Activated naive CD4-positive, alpha-beta T cell (primary cell): ENCODE measurements at places on chromosomes 5 and 9.

GRCh38 chr9:133873009-133873408, 119.1 kb downstream of the VAV2 start:
- DNase-seq: no peak

DNA sequence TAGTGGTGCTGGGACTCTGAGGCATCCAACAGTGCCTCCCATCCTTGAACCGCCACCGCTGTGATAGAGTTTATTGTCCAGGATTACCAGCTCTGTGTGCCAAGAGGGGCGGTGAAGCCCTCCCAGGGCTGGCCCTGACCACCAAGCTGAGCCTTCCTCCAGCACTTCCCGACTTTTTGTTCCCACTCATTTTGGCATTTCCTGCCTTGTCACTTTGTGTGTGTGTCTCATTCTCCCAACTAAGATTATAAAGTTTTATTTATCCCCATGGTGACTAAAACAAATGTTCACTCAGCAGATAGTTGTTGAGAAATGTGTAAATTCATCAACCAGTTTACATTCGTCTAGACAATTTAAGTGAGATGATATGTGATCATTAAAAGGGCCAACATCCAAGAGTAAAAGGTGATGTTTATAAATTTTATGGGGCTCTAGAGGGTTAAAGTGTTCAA, 2.5 kb downstream of the F2R start:
- DNase-seq: no peak

GRCh38 chr9:123337971-123338370, 18.0 kb upstream of the CRB2 start:
- no peak for DNase-seq

GRCh38 chr5:132227235-132227484, 493 bp downstream of the P4HA2 start:
- no peak for DNase-seq

DNA sequence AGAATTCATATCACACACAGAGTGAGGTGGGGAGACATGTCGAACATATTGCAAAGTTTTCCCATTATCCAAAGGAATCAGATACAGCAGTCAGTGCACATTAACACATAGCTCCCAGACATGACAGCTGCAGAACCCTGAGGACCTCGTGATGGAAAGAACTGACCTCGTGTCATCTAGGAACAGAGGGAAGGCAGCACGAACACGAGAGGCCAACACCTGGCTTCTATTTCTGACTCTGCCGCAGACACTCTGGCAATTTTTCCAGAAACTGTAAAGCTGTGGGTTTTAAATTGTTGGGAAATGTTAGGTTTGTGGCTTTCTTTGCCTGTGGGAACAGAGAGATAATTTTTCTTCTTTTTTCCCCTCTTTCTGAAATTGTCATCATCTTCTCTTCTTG, 315.0 kb upstream of the PIK3R1 start:
- no peak for DNase-seq

DNA sequence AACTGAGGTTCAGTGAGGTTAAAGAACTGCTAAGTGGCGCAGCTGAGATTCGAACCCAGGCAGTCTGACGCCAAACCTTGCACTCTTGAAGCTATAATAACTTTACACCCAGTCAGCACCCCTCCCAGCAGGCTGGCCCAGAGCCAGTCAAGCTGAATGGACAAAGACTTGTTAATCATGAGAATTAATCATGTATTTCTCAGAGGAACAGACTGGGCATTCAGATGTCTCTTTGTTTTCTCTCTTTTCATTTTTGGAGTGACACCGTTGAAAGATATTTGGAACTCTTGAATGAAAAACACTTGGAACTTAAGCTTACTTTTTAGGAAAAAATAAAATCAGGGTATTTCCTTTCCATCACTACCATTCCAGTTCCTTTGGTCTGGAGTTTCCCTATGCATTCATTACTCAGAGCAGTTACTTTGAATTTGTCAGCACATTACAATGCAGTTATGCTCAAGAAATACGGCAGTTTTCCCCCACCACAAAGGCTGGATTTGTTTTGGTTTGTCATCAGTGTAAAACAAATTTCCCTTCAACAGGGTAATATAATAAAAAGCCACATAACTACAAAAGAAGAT, 22.6 kb upstream of the MAMDC2 start:
- no peak for DNase-seq

DNA sequence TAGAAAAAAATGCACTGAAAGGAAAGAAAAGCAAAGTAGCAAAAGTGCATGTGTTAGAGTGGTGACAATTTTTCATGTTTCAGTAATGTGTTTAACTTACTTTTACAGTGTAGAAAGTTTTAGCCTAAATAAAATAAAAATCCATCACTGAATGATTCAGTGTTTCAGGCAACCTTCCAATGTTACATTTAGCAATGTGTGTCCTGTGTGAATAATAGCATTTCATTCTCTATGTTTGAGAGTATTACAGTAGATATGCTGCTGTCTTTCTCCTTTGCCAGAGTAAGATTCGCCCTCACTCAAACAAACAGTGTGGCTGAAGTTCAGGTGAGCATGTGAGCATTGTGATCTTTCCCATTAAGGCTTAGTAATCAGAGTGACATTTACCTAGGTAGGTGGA, 171.1 kb downstream of the TARS1 start:
- no peak for DNase-seq

DNA sequence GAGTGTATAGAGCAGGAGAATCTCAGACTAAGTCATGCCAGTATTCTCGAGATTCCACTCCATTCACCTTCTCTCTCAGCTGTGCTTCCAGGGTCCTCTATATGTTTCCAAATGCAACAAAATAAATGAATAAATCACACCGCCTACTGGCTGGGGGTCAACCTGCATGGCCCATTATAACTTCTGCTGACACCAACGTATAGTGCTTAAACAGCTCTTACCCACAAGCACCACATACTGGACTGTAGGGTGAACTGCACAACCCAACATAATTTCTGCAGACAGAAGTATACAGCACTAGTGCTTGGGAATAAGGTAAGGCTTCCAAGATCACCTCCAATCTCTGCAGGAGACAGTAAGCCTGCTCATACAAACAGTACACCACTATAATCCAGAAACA, 33.1 kb upstream of the HTR4 start:
- DNase-seq: no peak

GRCh38 chr5:79209505-79209904, 26.4 kb upstream of the JMY start:
- no peak for DNase-seq

DNA sequence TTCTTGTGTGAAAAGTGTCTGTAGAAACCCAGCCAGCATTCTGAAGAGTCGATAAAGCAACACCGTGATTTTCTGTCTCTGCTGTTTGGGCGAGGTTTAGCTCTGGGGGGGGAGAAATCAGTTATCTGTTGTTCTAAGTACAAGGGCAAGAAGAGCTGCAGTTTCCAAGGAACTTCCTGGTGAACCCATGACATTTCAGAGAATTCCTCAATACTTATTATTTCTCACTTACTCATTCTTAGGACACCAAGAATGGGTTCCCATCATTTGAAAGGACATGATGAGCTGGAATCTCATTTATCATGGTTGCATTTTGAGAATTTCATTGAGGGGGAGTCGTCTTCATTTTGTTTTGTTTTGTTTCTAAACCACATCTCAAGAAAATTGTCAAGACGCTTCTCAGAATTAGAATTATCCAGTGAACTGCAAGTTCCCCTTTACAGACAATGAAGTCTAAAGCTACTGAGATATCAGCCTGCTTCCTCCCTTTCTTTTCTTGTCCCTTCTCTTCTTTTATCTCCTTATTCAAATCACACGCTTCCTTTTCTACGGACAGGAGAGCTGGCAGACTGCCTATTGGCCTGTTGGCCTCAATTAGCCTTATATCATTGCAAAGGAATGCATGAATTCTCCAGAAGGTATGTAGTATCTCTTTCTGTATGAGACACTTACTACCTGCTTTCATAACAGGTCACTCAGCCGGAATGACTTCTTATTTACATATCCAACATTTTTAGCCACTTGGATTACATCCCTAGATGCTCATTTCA, 53.7 kb downstream of the ZNF462 start:
- no peak for DNase-seq

- no peak for DNase-seq
Observed at GRCh38 chr5:7755958-7756357, 95.0 kb downstream of the CFAP90 start.

DNA sequence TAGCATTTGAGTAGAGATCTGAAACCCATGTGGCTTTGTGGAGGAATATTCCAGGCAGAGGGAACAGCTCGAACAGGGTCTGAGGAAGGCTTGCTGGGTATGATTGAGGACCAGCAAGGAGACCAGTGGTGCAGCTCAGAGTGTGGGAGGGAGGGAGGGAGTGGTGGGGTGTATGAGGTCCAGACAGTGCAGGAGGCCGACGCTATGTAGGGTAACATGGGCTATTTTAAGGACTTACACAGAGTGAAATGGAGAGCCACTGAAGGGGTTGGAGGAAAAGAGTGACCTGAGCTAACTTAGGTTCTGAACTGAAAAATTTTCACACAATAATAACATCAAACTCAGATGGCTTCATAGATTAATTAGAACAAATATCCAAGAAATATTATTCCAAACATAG, 41.9 kb downstream of the HMGXB3 start:
- DNase-seq: no peak

DNA sequence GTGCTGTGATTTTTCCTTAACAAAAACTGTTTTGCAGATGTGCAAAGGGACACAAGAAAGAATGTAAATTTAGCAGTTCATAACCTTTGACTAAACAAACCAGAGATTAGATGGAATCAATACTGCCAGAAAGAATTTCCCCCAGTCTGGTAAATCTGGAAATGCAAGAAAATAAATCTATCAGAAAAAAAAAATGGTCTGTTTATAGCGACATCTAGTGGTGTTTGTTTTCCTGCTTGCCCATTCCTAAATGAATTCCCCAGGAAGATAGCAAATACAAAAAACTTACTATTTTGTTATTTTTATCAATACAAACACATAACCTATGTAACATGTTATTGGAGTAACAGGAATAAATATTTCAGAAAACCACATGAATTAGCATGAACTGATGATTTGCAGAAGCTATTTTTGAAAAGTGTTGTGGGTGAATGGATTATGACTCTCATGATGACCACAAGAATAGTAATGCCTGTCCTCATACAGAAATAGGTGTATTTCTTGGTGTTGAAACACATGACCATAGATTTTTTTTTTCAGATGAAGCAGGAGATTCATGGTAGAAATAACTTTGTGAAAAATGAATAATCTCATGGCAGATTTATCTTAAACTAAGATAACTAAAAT, 1703.8 kb downstream of the MAT2B start:
- DNase-seq: no peak

- DNase-seq: peak; percentile 94
Observed at GRCh38 chr5:177455661-177456590, 9.3 kb downstream of the PRR7 start.

DNA sequence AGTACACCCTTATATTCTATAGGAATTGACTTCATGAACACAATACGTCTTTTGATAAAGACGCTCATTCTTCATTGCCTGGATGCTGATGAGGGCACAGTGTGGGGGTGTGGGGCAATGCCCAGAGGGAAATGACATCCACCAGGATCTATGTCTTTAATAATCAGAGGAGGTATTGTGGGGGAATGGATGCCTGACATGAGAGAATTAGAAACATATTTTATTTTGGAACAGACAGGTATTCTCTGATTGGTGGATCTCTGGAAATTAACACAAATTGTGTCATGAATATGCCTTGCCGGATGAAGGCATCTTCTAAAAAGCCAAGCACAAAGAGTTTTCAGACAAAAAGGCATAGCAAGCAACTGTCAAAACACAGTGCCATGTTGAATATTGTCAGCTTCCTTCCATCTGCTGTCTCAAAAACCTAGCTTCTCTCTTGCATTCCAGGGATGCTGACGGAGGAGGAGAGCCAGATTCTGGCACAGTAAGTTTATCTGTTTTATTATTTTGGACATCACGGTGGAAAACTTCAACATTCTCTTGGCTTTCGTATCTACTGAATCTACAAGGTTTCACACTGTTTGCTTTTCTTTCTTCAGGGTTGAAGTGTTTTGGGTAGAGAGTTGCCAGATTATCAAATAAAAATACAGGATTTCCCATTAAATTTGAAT, 3.9 kb upstream of the C5orf58 start:
- DNase-seq: no peak

DNA sequence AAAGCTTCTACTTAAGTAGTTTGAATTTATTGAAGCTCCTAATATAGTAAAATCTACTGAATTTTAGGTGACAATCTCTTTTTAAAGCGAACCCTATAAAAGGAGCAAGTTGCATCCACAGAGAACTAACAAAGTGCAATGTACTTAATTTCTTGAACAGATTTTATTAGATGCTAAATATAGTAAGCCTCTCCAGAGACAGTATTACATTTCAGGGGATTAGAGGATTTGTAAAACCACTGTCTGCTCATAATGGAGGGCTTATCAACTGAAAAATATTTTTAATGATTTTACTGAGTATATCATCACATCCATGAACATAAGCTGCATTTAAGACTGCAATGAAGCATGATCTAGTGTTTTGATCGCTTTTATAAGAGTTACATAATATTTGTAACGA, 230.0 kb upstream of the EFNA5 start:
- DNase-seq: no peak

- DNase-seq: no peak
Observed at GRCh38 chr5:77924081-77924480, 147.9 kb upstream of the TBCA start.

GRCh38 chr9:74125941-74126340, 371.2 kb upstream of the RORB start:
- DNase-seq: no peak

- no peak for DNase-seq
Observed at GRCh38 chr9:109319017-109319625, 1.7 kb downstream of the EPB41L4B start.

GRCh38 chr5:66222455-66222854, 78.4 kb downstream of the SREK1 start:
- no peak for DNase-seq

- DNase-seq: no peak
Observed at GRCh38 chr5:163105456-163105855, 331.9 kb upstream of the CCNG1 start.
